Stimulated activated CD8-positive, alpha-beta memory T cell treated with anti-CD3 and anti-CD28 coated beads, Interleukin-4, amount 100 ng/mL, for 48 hours (primary cell): ENCODE measurements at places on chromosomes 2 and 18.
A peak's percentile ranks its signal among the peaks of the same experiment; 100 is the strongest.

DNA sequence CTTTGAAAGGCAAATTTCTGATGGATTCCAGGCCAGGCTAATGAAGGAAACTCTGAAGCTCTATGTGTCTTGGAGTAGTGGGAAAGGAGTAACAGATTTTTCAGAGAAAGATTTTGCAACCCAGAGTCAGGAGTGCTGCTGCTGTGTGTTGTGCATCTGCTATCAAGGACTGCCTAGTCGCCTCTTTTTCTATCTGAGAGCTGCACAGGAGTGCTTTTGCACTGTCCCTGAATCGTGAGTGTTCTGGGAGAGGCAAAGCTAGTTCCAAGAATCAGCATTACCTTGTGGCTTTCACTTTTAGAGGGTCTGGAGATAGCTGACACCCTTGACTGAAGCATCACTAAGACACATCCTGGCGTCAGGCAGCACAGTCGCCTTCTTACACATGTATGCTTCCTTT is 336.4 kb downstream of the PARD3B start:
- no peak for DNase-seq

- DNase-seq: no peak
Observed at GRCh38 chr2:121502781-121503180, 27.9 kb upstream of the RNU4ATAC start.

DNA sequence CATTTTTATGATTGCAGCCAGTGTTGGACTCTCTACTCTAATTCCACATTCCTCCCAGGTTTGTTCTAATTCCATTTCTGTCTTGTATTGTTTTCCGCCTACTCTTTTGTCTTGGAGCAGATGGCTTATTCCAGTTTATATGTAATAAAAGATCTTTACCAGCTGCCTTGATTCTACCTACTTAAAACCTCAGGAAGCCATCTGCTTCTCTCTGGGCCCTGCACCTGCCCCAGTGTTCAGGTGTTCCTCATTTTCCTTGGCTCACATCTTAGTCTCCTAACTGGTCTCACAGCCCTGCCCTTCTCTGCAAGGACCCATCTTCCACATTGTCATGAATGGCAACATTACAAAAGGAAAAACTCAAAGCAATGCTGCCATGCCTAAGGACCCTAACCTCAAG is 21.0 kb upstream of the IL37 start:
- DNase-seq: no peak

- no peak for DNase-seq
Observed at GRCh38 chr2:108805782-108806181, 19.2 kb downstream of the CCDC138 start.

DNA sequence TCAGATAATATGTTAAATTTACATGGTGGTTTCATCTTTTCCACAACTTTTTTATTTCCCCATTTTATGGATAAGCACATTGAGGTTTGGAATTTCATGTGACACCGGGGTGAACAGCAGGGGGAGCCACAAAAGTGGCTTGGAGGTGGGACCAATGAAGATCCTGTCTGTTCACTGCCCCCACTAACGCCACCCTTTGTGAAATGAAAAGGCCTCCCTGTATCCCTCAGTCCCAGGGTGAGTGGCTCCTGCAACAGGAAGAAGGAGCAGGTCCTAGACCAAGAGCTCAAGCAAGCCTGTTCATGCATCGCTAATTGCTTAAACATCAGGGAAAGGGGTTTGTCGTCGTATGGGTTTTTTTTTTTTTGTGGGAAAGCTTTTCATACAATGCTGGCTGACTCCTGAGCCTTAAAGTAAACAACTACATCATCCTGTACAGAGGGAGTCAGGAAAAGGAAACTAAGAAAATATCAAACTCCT is 267.8 kb upstream of the EPAS1 start:
- DNase-seq: no peak

- no peak for DNase-seq
Observed at GRCh38 chr2:4499316-4500030, 796.1 kb downstream of the DCDC2C start.

- DNase-seq: no peak
Observed at GRCh38 chr2:116687371-116687770, 1127.1 kb upstream of the DDX18 start.

GRCh38 chr2:136014411-136014810 is 29.0 kb upstream of the DARS1 start:
- no peak for DNase-seq

- DNase-seq: no peak
Observed at GRCh38 chr2:173851141-173851641, 114.0 kb downstream of the SP3 start.

DNA sequence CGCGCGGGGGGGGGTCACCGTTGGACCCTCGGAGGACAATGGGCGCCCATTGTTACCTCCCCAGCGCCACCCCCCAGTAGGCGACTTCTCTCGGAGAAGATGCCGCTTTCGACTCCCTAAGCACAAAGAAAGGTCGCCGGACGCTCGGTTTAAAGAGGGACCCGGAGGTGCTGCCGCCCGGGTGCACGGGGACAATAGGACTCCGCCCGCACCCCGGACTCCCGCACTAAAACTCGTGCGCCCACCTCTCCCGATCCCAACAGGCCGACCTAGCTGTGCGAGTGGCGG is 318 bp upstream of the CDC42EP3 start:
- peak; percentile 58 for DNase-seq

- DNase-seq: no peak
Observed at GRCh38 chr2:149894760-149895159, 307.2 kb upstream of the MMADHC start.

DNA sequence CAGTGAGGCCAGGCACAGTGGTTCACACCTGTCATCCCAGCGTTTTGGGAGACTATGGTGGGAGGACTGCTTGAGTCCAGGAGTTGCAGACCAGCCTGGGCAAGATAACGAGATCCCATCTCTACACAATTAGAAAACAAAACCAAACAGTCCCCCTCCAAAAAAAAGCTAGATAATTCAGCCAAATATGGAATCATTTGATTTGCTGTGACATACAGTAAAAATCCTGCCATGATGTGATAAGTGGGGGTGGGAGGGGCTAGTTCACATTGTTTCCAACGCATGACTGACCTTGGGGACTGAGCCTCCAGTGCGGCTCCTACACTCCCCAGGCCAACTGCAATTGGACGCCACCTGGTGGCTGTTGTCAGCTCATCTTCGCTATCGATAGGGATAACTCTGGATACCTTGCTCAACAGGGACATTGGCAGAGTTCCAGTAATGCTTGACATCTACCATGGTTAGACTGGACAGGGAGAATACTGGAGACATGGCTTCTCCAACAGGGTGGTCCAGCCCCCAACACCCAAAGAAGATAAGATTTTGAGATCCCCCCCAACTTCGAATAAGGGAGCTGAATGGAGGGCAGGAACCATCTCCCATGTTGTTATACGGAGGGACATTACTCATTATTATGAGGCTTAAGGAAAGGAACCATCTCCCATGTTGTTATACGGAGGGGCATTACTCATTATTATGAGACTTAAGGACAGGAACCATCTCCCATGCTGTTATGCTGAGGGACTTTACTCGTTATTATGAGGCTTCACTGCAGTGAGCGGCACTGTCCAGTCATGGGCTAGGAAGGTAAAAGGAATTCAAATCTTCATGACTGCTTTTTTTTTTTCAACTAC is 135.9 kb downstream of the TGIF1 start:
- peak; percentile 81 for DNase-seq

DNA sequence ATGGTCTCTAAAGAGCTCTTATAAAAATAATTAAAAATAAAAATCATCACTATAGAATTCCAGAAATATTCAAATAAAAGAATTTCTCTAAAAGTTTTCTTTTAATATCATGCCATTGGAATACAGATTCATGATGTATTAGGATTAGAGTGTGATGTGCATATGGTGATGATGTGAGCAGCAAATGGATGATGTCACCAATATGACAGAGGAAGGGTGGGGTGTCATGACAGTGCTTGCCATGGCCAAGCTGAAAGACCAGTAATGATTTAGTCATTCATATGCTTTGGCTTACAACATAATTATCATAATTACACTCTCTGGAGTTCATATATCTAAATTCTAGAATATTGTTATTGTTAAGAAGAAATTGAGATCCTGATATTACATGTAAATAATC is 27.4 kb upstream of the TTC32 start:
- no peak for DNase-seq

GRCh38 chr2:106107509-106108131 is 86.5 kb downstream of the UXS1 start:
- DNase-seq: peak; percentile 58

- no peak for DNase-seq
Observed at GRCh38 chr18:31500051-31500688, 2.2 kb downstream of the DSG2 start.
